Kasumi-1 (cell line): ENCODE measurements at places on chromosomes 5 and 9.

DNA sequence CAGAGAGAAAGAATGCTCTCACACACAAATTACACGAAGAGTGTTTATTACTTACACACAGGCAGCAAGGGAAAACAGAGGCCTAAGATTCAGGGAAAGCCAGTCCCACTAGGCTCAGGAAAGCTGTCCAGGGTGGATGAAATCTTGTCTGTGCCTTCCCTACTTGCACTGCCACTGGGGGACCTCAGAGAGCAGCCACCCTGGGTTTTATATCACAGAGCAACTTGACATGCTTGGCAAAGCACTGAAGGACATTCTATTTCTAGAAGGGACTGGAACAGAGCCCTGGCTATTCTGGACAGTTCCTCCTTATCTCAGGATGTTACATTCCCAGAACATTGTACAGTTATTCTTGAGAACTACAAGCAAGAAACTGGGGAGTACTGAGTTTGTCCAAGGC is 7.5 kb upstream of the PRSS3 start:
- no peak for DNase-seq

- no peak for DNase-seq
Observed at GRCh38 chr5:89401659-89402058, 518.7 kb upstream of the MEF2C start.

- no peak for DNase-seq
Observed at GRCh38 chr9:13127131-13127530, 152.4 kb downstream of the MPDZ start.

GRCh38 chr5:108345541-108346171 is 36.2 kb downstream of the FBXL17 start:
- peak; percentile 77 for DNase-seq

DNA sequence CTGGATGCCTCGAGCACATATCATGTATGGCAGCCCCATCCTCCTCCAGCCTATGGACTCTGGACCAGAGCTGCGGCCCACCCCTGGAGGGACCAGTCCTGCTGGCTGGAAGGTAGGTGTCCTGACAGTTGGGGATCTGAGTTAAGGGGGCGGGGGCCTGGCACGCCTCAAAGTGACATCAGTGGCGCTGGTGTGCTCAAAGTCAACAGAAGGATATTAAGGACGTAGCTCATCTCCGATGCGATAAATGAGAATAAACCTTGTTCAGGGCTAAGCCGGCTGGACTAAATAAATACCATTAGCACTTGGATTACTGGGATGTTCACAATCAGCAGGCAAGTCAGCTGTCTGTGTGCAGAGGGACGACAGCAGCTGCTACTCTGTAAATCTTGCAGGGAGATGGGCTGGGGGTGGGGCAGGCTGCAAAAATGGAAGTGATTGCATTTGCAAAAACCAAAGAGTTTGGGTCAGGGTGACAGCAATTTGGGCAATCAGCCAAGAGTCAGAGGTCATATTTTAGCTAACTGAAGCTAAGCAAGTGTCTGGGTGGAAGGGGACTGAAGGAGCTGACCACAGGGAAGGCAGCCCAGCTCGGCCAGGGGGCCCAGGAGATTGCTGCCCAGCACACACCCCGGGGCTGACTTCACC is 80.0 kb upstream of the LRRTM2 start:
- no peak for DNase-seq

GRCh38 chr9:2919347-2919746 is 75.5 kb upstream of the PUM3 start:
- no peak for DNase-seq

DNA sequence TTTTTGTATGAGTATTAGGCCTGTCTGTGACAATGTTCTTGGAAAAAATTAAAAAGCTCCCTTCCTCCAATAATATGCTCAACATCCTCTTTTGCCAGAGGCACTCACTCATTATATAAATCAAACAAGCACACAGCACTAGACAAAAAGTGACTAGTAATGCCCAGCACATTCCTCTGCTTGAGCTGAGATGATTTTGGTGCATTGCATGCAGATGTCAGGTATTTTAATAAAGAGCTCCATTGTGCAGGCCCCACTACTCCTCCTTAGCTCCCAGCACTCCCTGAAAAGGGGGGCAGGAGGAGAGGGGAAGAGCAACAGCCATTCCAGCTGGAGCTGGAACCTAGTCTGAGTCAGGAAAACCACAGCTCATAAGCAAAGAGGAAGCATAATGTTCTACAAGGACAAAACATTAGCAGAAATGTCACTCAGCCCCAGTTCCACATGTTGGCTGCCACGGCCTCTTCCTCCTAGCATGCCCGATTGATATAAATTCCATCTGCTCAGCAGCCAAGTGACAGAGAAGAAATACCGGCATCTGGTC is 348.5 kb downstream of the BNC2 start:
- peak; percentile 68 for DNase-seq

DNA sequence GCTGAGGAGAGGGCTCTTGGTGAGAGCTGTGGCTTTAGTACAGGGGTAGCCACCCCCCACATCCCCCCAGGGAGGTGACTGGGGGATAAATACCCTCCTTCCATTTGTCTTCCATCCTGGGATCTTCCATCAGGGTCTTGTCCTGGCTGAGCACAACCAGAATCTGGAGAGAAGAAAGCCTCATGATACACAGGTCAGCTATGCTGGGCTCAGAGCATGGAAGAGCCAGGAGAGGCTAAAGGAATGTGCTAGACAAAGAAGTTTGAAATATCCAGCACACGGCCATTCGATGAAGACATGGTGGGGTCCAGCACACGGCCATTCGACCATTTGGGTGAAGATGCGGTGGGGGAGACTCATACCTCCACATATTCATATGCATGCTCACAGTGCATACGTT is 30.0 kb downstream of the ROPN1L start:
- DNase-seq, result no peak

GRCh38 chr9:108443741-108444140 is 412.0 kb downstream of the ACTL7B start:
- no peak for DNase-seq

DNA sequence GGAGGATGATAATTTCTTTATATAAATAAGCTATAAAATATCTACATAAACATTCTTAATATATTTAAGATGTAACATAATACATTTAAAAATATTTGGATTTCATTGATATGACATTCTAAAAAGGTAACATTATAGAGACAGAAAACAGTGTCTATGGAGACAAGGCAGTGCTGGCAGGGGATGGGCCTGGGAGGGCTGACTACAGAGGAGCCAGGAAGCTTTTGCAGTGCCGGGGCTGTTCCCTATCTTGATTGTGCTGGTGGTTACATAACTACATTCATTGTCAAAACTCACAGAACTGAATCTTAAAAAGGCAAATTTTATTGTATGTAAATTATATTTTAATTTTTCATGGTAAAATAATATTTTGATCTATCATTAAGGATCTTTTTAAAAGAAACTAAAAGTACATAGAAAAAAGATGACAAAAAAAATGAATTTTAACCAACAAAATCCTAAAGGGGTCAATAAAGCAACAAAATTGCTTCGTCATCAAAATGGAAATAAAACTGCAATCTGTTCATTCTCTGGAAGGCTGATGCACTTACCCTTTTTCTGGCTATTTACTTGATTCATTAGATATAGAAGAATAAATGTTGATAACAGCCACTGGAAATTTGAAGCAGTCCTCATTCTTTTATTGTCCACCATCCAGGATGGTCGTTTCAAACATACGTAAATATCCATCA is 26.3 kb downstream of the LIFR start:
- DNase-seq, result no peak

DNA sequence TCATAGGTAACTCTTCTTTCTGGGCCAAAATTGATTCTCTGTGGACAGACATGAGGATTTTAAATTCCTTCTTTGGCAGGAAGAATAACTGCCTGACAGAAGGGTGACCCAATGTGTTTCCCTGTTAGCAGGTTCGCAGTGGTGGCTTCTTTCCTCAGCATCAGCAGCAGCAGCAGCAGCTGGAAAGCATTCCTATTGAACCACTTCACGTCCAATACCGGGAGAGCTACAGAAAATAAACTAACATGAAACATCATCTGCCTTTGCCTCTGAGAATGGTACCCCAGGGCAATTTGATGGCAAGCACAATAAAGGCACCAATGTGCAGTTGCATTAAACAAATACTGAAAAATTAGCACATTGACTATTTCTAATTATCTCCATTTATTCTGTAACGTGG is 214.5 kb downstream of the TMEM167A start:
- DNase-seq, result no peak

GRCh38 chr5:154162539-154163151 is 27.9 kb upstream of the GALNT10 start:
- no peak for DNase-seq

DNA sequence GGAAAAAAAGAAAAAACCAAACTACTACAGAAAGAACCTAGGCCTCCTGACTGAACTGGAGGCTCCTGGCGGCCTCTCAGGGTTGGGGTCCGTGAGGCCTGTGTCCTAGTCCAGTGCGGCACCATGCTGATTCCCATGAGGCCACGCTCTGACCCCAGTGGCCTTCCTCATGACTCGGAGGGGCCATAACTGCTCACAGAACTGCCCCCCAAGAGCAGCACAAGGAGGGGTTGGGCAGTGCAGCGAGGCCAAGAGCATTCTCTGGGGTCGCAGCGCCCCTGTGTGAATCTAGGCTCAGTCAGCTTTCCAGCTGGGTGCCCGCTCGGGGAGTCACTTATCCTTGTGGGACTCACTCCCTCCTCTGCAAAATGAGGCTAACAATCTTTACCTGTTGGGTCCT is 79.3 kb upstream of the FBXW11 start:
- DNase-seq, result no peak

GRCh38 chr9:85115473-85115872 is 445.9 kb downstream of the NTRK2 start:
- DNase-seq, result no peak

DNA sequence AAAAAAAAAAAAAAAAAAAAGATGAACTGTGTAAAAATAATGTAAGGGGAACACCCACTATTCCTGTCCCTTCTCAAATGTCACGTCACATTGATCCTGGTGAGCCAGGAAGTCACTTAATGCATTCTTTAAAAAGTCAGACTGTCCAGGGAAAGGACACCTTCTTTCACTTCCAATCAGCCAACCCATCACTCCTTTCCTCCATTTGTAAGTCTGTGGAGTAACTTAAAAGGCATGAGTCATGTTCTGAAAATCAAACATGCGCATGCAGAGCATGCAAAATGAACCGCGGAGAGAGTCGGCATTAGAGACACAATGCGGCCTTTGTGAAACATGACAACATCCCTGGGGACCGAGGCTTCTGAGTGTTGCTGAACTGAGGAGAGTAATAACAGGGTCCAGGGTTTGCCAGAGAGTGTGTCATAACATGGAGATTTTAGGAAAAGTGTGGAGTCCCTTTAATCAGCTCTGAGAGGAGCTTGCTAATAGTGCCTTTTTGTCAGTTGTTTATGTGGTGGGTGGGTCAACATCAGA is 77.6 kb upstream of the SEMA6A start:
- DNase-seq, result no peak

- DNase-seq, result peak; percentile 31
Observed at GRCh38 chr9:133619791-133620190, 10.6 kb upstream of the FAM163B start.

- DNase-seq, result no peak
Observed at GRCh38 chr9:129402371-129402739, 218.5 kb downstream of the C9orf50 start.

DNA sequence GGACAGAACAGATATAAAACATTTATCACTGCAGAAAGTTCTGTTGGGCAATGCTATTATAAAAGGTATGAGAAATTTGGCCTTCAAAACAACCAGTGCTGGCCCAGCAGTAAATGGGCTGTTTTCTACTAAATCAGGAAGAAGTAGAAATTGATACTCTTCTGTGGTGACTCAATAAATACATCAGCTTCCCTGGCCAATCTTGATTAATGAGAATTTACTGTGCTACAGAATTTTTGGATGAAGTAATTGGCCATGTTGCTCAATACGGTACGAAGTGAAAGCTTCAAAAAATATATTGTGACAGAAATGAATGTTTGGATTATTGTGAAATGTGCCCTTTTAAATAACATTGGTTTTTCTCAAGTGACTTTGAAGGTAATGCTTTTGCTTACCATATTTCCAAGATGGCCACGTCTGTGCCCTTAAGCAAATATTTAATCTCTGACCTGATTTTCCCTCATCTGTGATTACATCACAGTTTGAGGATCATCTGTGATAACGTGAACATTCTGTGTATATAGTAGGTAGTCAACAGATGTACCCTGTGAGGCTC is 4.2 kb downstream of the DNAJA1 start:
- DNase-seq, result no peak

DNA sequence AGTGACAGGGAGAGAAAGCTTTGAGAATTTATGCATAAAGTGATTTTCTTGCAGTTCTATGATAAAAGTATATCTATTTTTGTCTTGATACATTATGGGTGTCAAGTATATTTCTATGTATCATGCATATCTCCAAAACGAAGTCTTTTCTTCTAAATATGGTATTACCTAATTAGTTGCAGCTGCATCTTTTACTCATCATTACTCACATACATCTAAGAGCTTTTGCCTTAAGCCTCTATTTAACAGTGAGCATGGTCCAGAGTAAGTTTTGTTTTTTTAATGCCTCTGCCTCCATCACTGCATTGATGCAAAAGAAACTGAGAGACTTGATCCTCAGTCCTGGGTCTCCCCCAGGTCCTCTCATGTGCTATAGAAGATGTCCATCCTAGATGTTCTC is 40.0 kb upstream of the SMC5 start:
- DNase-seq, result no peak

DNA sequence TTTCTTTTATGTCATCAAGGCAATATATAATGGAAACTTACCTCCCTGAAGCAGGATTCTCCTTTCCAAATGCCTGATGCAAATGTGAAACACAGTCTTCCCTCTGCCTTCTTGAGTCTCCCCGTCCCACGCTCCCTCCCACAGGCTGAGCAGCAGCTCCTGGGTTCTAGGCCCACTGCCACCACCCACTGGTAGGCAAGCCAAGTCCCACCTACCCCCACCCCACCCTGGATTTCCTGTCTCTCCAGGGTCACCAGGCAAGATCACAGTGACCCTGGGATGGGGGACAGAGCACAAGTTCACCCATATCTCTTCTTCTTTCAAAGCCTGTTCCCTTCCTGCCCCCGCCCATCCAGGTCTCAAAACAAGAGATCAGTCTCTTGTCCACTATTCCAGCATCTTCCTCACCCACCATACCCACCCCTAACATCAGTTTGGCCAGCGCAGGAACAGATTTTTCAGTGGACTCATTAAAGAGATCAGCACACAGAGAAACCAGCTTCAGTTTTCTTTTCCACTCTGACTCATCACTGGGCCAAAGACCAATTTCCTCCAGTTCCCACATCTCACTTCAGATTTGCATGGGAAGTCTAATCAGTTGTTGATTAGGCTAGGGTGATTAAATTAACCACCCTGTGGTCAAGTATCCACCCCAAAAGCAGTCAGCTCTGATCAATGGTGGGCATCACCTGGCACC is 151.5 kb downstream of the ACTL7B start:
- DNase-seq, result no peak

GRCh38 chr5:166768536-166768935 is 1522.9 kb upstream of the WWC1 start:
- DNase-seq, result no peak

- no peak for DNase-seq
Observed at GRCh38 chr5:89721931-89722330, 687.6 kb downstream of the CETN3 start.

- no peak for DNase-seq
Observed at GRCh38 chr5:151618907-151619306, 27.8 kb upstream of the FAT2 start.

GRCh38 chr5:120134944-120135343 is 329.2 kb upstream of the PRR16 start:
- no peak for DNase-seq
